NCI-H774 (cell line): ENCODE measurements at places on chromosomes 5 and 9.

GRCh38 chr5:172683645-172684471, 42.8 kb downstream of the NEURL1B start:
- no peak for DNase-seq

GRCh38 chr5:178325679-178326373, 93.2 kb upstream of the PHYKPL start:
- DNase-seq: no peak

DNA sequence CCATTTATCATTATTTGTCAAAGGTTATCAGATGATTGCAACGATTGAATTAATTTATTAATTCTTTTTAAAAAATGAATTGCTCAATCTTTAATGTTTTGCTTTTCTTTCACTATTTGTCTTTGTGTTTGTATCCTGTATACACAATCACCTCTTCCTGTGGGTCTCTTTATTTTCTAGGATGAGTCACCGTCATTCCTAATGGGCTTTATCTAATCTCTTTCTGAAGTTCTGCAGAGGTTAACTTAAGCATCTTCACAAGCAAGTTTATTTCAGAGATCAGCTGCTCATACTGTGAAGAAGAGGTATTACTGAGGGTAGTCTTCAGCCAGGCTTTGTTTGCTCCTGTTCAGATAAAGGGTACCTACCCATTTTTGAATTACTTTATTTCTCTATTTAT, 323.9 kb downstream of the NNT start:
- DNase-seq: no peak

GRCh38 chr5:158679221-158679641, 420.5 kb downstream of the EBF1 start:
- DNase-seq: no peak

- no peak for DNase-seq
Measured at GRCh38 chr5:63674881-63675280, 287.4 kb downstream of the HTR1A start.

GRCh38 chr5:537098-537497, 12.8 kb upstream of the SLC9A3 start:
- DNase-seq: no peak

- DNase-seq: no peak
Measured at GRCh38 chr5:138582959-138583358, 7.8 kb upstream of the HSPA9 start.

DNA sequence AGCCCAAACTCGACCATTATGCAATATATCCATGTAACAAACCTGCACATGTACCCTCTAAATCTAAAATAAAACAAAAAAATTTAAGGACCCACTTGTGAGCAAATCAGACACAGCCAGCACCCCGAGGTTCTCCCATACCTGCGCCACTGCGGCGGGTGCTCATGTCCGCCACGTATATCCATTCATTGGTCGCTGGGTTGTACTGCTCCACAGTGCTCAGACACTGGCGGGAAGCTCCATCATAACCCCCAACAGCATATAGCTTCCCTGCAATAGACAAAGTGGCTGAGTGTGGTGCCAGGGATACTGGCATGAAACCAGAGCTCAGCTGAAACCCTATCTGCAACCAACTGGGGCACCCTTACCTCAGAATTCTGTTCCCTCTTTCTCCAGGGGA, 102.0 kb downstream of the KLHL3 start:
- DNase-seq: no peak

GRCh38 chr9:104386425-104387069, 117.5 kb upstream of the OR13F1 start:
- peak; percentile 34 for DNase-seq

- DNase-seq: no peak
Measured at GRCh38 chr5:77087484-77088261, 588 bp upstream of the ZBED3 start.

GRCh38 chr5:56481428-56482357, 248.6 kb upstream of the ANKRD55 start:
- no peak for DNase-seq

DNA sequence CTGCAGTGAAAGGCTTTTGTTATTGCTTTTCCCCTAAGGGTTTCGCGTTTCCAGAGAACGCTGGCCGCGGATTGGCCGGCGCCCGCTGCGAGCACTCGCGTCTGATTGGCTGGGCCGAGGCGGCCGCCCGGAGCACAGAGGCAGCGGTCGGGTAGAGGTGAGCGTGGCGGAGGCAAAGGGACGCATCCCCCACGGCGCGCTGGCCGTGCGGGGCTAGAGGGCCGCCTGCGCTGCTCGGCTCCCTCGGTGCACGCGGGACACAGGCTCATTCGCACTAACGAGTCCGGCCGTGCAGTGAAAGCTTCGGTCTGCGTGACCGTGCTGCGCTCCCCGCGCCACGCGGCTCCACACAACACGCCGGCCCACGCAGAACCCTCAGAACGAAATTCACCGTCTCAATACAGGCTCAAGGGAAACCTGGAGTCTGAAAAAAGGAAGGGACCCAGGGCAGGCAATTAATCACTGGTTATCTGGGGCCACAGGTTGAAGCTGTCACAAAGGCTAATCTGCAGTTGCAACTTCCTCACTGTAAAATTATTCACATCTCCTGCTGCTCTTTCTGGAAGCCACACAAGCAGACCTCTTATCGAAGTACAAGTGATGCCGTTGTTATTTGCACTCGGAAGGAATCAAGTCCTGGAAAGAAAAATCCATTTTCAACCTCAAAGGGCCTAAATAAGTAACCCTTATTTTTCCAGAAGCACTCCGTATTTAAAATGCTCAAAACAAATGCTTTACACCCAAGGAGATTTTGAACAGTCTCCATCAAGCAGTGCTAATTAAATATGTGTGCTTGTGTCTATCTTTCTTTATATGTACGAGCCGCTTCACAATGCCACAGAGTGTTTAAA, 94.6 kb downstream of the ZNF608 start:
- peak; percentile 73 for DNase-seq

DNA sequence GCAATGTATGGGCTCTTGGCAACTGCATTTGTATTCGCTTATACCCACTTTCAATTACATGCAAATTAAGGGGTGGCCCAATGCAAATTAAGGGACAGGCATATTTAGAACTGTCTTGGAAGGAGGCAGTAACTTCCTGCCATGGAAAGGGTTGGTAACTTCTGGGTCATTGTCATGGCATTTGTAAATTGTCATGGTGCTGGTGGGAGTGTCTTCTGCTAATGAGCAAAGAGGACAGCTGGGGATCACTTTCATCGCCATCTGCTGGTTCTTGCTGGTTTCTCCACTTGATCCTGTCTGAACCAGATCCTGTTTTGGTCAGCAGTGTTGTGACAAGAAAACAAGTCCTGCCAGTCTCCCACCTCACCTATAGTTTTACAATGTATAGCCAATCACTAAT, 23.3 kb upstream of the UGT3A2 start:
- no peak for DNase-seq

GRCh38 chr5:16924206-16924605, 11.9 kb downstream of the MYO10 start:
- no peak for DNase-seq

- DNase-seq: peak; percentile 22
Measured at GRCh38 chr5:177472460-177473442, 683 bp downstream of the DBN1 start.

- DNase-seq: no peak
Measured at GRCh38 chr9:92786298-92786697, 21.7 kb upstream of the BICD2 start.

GRCh38 chr9:75210215-75210614, 121.9 kb downstream of the OSTF1 start:
- DNase-seq: no peak

DNA sequence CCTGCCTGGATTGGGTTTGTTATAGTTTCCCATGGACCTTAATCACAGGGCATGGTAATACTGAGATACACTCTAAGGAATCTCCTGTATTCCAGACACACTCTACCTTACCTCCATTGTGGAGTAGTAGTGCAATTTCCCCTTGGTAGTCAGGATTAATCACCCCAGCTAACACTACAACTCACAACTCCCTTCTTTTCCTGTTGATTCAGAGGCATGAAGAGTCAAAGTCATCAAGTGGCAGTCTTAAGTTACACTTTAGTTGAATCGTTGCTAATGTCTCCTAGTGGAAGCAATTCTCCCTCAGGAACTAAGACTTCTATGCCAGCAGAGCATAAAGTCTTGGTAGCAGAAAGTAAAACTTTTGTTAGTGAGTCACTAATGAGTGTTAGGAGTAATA, 122.7 kb upstream of the APC start:
- DNase-seq: no peak

DNA sequence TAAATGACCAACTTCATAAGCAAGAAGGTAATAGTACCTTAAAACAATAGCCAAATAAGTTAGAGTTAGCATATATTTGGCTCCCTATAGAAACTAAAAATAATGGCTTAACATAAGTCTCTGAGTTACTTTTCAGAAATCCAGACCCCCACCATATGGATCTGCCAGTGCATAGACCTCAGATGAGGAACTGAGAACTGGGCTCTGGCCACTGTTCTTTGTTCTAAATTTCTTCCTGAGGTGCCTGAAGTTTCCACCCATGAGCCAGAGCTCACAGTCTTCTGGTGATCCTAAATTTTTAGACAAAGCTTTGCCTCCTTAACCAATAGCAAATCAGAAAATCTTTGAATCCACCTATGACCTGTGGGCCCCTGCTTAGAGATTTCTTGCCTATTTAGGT, 250.9 kb downstream of the YTHDC2 start:
- DNase-seq: no peak

DNA sequence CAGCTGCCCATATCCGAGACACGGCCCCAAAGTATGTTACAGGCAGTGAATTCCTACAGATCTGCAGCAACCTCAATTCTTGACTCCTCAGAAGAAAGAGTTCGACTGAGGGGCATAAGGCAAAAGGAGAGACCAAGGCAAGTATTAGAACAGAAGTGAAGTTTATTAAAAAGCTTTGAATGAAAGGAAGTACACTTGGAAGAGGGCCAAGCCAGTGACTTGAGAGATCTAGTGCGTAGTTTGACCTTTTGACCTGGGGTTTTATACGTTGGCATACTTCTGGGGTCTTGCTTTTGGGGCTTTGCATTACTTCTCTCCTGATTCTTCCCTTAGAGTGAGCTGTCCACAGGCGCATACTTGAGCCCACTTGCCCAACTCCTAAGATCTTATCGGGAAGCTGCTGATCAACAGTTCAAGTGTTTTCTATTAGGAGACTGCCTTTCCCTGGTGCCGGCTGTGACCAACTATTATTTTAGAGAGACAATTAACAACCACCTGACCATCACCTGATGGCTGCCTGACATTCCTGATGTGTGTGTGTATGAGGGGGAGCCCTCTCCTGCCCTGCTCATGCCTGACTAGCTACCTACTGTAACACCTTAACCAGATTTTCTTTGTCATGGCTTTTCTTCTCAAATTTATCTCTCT, 1.5 kb upstream of the DEPDC1B start:
- no peak for DNase-seq

GRCh38 chr5:41925555-41925951, 472 bp downstream of the FBXO4 start:
- DNase-seq: no peak

DNA sequence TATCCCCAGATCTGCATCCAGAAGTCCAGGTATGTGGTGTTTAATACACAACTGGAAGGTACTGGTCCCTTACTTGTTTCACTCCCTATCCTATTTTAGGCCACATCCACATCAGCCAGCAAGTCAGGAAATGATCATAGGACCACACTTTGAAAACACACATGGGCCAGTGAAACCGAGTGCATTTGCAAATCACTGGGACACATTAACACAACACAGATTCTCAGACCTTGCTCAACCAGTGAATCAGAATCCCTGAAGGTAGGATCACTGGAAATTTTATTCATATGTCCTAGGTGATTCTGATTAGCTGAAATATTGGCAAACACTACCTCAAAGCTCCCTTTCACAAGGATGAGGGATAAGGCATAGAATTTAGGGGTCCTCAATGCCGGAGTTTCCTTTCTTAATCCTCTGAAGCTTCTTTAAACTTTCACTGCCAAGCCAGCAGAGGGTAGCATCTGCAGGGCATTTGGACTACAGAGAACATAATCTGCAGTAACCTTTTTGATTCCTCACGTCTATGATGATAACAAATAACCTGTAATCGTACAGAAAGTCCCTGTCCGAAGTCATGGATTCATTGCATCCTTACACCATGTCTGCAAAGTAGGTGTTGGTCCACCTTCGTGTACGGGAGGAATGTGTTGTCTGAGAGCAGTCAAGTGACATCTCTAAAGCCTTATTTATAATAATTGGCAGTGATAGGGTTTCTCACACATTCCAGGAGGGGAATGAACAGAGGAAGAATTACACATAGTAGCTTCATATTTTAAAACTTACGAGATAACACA, 11.0 kb upstream of the ABLIM3 start:
- no peak for DNase-seq

DNA sequence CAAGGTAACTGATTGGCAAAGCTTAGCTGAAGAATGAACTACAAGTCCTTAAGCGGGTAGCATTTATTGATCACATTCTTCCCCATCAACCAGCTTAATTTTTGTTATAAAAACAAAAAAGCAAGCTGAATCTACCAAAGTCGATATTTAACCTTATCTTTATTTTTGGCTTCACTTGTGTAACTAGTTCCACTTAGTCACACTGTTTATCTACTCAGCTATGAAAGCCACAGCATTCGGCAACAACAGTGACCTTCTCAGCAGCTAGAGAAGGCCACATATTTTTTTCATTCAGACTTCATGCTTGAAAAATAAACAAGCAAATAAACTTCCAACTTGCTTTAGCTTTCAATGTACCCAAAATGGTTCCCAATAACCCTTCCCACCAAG, 69.4 kb downstream of the KLHL3 start:
- DNase-seq: no peak

- no peak for DNase-seq
Measured at GRCh38 chr5:75465480-75465879, 45.9 kb downstream of the CERT1 start.

GRCh38 chr5:17154211-17154996, 63.0 kb upstream of the BASP1 start:
- no peak for DNase-seq

DNA sequence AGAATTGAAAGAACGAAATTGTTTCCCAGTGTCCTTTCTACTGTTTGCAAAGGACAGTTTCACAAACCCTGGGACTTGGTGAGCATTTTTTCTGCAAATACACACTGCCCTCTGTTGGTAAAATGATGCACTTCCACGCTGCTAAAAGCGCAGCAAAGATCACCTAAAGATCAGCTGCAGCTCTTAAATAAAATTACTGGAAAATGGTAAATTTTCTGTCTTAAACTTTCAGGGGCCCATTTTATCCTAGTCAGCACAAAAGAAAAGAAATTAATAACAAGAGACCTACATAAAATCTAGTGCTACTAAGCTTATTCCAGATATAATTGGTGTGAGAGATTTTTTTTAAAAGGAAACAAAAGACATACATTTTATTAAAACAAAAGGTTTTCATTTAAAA, 566.0 kb downstream of the CAAP1 start:
- DNase-seq: peak; percentile 9

- no peak for DNase-seq
Measured at GRCh38 chr5:72383280-72383679, 63.1 kb downstream of the PTCD2 start.

DNA sequence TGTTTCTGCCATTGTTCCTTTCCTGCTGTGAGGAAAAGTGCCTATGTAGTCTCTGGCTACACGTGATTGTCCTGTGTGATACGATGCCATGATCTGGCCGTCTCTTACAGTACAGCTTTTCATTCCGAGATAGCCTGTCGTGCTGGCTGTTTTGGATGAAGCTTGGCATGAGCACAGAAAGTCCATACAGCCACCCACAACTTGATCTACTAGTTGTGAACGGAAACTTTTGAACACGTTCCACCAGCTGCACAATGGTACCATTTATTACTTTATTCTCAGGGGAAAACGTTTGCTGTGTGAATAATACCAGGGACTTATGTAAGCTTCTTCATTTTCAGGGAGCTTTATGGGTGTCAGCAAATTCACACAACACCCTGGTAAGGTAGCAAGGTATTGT, 217.6 kb upstream of the ANKRD55 start:
- DNase-seq: no peak

- no peak for DNase-seq
Measured at GRCh38 chr9:84670138-84671041, 861 bp downstream of the NTRK2 start.
